ENCODE measurements at places on chromosomes 6 and 20.

DNA sequence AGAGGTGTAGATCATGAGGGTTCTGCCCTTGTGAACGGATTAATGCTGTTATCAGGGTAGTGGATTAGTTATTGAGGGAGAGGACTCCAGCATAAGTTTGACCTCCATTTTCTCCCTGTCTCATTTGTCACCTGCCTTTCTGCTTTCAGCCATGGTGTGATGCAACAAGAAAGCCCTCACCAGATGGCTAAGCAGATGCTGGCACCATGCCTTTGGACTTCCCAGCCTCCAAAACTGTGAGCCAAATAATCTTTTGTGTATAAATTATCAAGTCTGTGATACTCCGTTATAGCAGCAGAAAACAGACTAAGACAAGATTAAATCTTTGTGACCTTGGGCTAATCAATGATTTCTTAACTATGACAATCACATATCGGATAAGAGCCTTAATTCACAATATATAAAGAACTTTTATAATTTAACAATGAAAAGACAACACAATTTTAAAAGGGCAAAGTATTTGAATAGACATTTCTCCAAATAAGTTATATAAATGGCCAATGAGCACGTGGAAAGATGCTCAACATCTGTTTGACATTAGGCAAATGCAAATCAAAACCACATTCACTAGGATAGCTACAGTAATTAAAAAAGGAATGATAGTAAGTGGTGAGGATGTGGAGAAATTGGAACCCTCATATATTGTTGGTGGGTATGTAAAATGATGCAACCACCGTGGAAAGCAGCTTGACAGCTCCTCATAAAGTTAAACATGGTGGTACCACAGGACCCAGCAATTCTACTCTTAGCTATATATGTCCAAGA lies 45.3 kb upstream of the IFNGR1 start:
- DNase-seq: no peak

DNA sequence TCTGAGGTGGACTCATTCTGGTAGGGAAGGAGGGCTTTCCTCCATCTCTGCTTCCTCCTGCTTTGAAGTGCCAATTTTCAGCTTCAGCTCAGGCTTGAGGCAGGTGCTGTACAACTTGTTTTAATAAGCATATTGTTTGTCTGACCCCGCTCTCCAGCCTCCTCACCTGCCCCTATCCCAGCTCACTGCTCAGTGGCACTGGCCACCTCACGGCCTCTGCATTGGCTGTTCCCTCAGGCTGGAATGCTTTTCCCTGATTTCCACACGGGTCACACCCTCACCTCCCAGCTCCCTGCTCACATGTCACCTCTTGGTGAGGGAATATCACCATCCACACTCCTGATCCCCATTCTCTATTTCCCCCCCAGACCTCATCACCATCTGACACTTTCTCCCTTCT lies 14.3 kb downstream of the AARS2 start:
- DNase-seq: no peak

DNA sequence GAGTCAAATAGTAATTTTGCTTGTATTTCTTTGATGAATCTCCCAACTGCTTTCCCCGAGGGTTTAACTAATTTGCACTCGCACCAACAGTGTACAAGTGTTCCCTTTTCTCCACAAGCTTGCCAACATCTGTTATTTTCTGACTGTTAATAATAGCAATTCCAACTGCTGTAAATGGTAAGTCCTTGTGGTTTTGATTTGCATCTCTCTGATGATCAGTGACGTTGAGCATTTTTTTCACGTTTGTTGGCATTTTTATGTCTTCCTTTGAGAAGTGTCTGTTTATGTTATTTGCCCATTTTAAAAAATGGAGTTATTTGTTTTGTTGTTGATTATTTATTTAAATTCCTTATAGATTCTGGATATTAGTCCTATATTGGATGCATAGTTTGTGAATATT lies 399.8 kb upstream of the MAN1A1 start:
- DNase-seq: no peak

GRCh38 chr20:50496773-50497385 lies 13.3 kb upstream of the PTPN1 start:
- peak; percentile 69 for DNase-seq

DNA sequence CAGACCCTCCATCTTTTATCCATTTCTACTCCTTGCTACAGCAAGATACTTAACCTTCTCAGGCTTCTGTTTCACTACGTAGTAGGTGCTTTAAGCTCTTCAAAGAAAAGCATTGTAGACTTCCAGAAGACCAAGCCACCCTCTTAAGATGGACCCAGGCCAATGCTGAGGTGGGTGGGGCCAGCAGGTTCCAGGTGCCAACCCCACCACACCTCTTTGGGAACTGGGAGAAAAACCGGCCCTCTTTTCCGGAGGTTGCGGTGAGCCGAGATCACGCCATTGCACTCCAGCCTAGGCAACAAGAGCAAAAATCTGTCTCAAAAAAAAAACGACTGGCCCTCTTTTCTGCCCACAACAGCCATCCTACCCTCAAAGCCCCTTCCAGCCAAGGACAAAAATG lies 10.6 kb upstream of the HMGA1 start:
- DNase-seq: no peak
